ENCODE measurements at places on chromosomes 1 and 21.

GRCh38 chr1:27505420-27505680 lies 15.4 kb upstream of the WASF2 start:
- no peak for DNase-seq

DNA sequence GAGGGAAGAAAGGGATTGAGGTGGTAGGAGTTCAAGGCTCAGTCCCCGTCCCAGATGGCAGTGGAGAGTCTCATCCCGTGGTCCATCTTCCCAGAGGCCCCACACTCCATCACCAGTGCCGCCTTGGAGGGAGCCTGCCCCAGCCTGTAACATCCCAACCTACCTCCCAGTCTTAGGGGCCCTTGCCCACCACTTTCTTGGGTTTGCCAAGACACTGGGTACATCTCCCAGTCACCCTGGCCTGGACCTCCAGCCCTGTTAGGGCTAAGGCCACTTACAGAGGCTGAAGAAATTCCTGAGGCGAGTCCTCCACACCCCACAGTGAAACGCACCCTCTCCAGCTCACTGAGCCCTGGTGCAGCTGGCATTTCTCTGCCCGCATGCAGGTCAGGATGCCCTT lies 3.3 kb downstream of the TMEM200B start:
- DNase-seq, result no peak

GRCh38 chr1:114040273-114041015 lies 61.2 kb downstream of the OLFML3 start:
- no peak for DNase-seq

- no peak for DNase-seq
Measured at GRCh38 chr1:165924117-165924516, 96.7 kb downstream of the UCK2 start.

DNA sequence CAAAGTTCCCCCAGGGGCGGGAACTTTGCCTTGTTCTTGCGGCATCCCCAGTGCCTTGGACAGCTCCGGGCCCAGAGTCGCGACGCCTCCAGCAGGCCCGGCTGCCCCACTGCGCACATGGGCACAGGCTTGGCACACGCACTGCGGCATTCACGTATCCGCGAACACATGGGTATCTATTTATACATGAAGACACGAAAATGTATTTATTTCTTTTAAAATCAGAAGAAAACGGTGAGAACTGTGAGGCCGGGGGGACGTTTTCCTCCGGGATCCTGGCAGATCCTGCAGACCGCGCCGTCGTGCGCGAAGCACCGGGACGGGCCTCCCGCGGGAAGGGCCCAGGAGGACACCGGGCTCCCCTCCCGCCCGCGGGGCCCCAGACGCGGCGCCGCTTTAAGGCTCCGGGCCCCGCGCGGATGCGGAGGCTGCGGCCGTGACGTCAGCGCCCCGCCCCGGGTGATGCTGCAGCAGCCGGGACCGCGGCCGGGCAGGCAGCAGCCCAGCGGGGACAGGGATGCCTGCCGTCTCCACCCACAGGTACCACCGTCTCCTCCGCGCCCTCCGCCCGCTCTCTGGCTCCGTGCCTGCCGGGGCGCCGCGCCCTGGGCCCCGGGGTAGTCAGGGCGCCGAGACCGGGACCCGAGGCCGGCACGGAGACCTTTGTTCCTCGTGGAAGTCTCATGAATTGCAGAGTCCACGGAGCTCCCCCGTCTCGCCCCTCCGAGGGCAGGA lies at the start of gene SLC45A1:
Gene SLC45A1 (plus strand): TSS at position 468 of the 735 bp plus-strand sequence. CDS start 6,216 bp downstream, outside the sequence.
- peak; percentile 61 for DNase-seq

GRCh38 chr1:55531644-55532043 lies 316.5 kb upstream of the USP24 start:
- no peak for DNase-seq

GRCh38 chr1:47212636-47213229 lies 19.3 kb downstream of the TAL1 start:
- no peak for DNase-seq

GRCh38 chr1:2854151-2854550 lies 52.7 kb upstream of the TTC34 start:
- DNase-seq, result no peak

GRCh38 chr1:67431869-67432578 lies 1.8 kb upstream of the SERBP1 start:
- DNase-seq, result no peak

DNA sequence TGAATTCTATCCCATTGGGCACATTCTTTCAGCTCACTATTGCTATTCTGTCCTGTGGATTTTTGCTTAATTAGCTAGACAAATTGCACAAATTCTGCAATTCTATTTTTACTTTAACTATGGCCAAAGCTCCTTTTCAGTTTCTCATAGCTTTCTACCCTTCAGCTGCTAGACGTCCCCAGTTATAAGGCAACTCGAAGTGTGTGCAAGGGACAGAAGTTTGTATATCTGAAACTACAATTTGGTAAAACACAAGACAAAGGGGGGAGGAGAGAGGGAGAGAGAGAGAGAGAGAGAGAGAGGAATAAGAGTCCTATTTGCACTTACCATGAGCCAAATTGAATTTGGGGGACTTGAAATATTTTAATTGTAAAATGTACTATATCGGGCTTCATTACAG lies 91.8 kb downstream of the SETD4 start:
- DNase-seq, result no peak

GRCh38 chr1:208581209-208581608 lies 337.0 kb upstream of the PLXNA2 start:
- DNase-seq, result no peak

DNA sequence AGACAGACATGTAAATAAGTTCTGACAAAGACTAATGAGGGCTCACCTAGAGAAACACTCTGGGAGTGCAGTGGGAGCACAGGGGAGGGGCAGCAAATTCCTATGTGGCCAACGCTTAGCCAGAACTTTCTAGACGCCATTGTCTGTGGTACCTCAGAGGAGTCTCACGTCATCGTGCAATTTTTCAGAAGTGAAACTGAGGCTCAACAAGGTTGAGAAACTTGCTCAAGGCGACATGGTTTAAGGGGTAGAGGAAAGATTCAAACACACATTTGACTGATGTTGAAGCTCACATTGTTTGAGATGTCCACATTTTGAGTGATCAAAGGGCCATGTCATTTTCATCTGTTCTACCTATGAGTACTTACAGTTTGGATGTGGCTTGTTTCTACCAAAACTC lies 152.6 kb upstream of the LMO4 start:
- DNase-seq, result no peak

DNA sequence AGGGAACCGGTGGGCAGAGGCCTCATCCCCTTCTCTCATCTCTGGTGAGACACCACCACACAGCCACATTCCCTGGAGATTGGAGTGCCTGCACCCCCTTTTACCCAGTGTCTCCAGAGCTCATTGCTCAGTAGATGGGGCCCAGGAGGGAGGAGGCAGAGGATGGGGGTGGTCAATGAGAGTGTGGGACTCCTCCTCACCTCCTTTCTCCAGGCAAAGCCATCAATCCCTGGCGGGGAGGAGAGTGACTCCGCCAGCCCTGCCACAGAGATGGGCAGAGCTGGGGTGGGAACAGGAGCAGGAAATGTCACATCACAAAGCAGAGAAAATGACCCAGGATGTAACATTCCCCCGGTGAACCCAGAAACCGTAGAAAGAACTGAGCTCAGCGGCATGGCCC lies 117.2 kb downstream of the MATN1 start:
- DNase-seq, result no peak

GRCh38 chr21:38811257-38811656 lies 5.5 kb downstream of the ETS2 start:
- DNase-seq, result no peak

- DNase-seq, result no peak
Measured at GRCh38 chr1:227942716-227943261, 4.9 kb downstream of the WNT9A start.

DNA sequence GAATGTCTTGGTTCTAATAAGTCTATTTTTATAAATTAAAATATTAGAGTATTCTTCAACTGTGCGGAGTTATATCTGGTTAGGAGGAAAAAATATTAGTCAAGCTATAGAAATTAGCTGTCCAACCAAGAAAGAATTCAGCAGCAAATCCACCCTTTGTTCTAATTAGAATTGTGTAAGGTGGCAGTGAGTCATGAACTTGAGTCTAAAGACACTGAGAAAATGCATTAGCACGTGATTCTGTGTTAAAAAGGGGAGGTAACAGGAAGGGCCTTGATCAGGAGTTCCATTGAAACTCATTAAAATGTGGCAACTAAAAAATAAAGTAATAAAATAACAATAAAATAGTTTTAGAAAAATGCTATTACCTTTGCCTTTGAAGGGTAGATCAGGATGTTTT lies 398.2 kb upstream of the RGS18 start:
- DNase-seq, result no peak

DNA sequence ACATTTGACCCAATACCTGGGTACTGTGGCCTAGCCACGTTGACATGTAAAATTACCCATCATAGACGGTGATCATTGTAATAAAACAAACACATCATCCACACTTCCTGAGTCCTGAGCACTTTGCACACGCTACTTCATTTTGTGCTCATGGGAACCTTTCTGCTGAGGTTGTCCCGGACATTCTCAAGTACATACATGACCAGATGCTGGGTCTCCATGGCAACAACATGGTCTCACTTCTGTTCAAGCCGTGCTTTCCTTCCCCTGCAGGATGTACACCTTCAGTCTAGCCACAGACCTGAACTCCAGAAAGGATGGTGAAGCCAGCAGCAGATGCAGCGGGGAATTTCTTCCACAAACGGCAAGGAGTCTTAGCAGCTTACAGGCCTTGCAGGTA lies 22.7 kb downstream of the UBASH3A start:
- no peak for DNase-seq

Data from hindlimb muscle (tissue), 1 donor.